ENCODE measurements at places on chromosomes 6 and 20.

GRCh38 chr6:130585587-130585986, 219.8 kb downstream of the TMEM200A start:
- no peak for DNase-seq

- DNase-seq, result no peak
These were observed 16.1 kb upstream of the SCGN start for GRCh38 chr6:25635886-25636317.

DNA sequence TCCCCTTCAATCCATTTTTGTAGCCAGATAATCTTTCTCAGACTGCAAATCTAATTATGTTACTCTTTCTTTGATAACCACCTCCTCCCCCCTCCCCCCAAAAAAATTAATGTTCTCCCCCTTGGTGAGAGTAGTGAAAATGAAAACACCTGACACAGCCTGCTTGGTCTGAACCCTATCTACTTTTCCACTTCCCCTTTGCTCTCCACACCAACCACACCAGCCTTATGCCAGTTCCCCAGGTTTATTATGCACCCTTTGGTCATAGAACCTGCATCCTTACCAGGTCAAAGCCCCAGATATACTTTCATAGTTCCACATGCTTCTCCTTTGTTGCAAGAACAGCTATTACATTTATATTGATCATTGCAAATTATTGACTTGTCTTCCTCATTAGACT, 19.4 kb downstream of the PFDN4 start:
- DNase-seq, result no peak

GRCh38 chr6:96058082-96058481, 42.3 kb downstream of the FUT9 start:
- DNase-seq, result no peak

DNA sequence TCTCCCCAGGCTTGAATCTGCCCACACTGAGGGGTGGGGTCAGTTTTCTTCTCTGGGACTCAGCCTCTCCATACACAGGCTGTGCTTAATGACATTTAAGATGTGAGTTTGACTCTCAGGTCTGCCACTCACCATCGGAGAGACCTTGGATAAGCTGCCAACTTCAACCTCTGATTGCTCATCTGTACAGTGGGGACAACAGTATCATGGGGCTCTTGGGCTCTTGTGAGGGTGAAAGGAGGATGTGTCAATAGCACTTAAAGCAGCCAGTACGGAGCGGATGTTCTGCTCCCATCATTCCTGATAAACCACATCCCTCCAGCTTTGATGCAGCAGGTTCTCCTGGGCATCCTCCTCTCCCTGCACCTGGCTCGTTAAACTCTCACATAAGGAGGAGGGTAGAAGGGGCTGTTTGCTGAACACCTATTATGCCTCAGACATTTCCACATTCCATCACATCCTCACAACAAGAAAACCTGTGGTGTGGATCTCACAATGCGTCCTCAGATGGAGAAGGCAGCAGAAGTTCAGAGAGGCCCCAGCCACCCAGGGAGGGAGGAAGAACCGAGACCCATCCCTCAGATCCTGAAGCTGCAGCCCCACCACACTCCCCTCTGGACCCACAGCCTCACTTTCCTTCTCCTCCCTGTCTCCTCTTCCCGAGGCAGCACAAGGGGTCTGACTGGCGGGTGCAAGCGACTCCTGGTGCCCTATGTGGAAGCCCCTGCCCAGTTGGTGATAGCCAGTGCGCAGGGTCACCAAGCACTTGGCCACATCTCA, 1.9 kb upstream of the PDYN start:
- no peak for DNase-seq

- DNase-seq, result no peak
These were observed 155.5 kb downstream of the SIM1 start for GRCh38 chr6:100309174-100309573.

DNA sequence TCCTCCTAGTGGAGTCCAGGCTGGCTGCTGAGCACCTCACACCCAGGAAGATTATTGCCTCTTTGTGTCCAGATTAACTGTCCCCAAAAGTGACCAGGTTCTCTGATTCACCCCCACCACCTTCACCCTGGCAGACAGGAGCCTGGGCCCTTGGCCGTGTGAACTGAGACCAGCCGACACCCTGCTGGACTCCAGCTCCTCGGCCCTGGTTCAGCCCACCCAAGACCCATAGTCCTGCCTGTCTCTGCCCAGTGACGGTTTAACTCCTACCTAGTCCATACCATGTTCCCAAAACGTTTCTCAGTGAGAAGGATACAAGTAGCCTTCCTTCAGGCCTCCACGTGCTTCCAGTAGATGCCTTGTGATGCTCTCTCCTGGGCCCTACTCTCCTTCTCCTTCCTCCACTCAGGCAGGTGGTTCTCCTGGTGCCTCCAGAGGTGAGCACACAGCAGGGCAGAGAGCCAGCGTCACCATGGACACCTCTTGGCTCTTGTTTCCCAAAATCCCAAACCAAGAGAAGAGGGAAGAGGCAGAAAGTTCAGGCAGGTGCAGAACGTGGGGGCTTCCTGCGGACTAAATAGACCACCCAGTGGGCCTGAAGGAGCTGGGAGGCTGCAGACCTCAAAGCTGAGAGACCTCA, 134.4 kb upstream of the CST7 start:
- no peak for DNase-seq

- DNase-seq, result no peak
These were observed 1.5 kb downstream of the EBF4 start for GRCh38 chr20:2694008-2694471.

- no peak for DNase-seq
These were observed 34.2 kb downstream of the PIM1 start for GRCh38 chr6:37204014-37204751.

GRCh38 chr20:47583551-47583950, 81.9 kb downstream of the NCOA3 start:
- DNase-seq, result no peak

- DNase-seq, result no peak
These were observed 437.5 kb upstream of the RGS17 start for GRCh38 chr6:153568628-153569027.

DNA sequence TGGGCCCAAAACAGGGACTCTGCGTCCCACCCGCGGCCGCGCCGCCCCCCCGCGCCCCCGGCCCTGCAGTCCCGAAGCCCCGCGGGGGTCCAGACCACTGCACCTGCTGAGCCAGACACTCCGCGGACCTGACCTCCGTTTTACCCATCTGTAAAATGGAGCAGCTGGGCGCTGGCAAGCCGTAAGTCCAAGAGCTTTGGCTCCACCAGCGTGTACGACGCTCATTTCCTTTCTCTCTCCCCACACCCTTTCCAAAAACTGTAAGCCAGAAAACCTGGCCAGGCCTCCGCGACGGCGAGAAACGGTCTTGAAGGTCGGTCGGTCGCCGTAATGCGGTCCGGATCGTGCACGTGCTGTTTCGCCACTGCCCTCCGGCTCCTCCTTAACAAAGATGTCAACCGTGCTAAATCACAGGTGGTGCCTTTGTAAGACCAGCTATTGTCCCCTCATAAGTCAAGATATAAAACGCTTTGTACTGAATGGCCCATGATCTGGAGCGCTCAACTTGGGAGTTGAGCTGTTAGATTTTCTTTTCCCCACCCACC, 7.8 kb upstream of the NR2E1 start:
- no peak for DNase-seq

- DNase-seq, result no peak
These were observed 37.3 kb downstream of the EZR start for GRCh38 chr6:158781692-158782373.

GRCh38 chr20:63471981-63472831, at the start of gene KCNQ2:
TSS of gene KCNQ2 (minus strand) at chr20:63472655. CDS start at chr20:63472463, 192 bp downstream.
- no peak for DNase-seq

DNA sequence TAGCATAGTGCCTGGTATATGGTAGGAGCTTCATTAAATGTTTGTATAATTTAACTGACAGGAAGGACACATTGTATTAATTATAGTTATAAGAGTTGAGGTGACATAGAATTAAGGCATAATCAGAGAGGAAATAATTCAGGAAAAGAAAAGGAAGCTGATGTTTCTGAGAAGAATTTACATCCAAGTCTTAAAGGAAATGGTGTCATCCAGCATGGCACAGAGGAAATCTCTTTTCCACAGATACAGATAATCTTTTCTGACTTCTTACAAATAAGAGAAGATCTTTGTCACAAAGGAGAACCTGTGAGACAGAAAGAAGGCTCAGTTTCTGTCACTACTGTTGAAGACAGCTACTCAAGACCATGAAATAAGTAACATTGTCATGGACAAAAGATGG, 222.5 kb downstream of the GJA1 start:
- DNase-seq, result no peak

- DNase-seq, result no peak
These were observed 36.5 kb upstream of the TFAP2A start for GRCh38 chr6:10451394-10451793.

- DNase-seq, result no peak
These were observed 55.9 kb downstream of the CBFA2T2 start for GRCh38 chr20:33545763-33546162.

- no peak for DNase-seq
These were observed 144.7 kb downstream of the QRSL1 start for GRCh38 chr6:106773996-106774629.

- no peak for DNase-seq
These were observed 21.1 kb downstream of the BAG2 start for GRCh38 chr6:57193177-57193576.

DNA sequence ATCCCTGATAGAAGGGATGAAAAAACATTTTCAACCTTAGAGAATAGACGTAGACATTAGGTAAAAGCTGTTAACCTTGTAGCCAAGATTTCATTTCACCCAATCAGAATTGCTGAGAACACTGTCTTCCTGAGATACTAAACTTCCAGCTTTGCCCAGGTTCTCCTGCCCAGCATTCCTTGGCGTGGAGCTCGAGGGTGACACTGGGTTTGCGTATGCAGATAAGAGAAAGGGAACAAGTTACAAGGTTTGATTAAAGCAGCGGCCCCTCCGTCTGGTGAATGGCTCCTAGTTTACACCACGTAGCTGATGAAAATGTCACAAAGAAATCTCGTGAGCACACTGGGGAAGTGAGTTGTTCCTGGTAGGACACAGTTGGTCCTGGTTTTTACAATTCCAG, 247.8 kb downstream of the FARS2 start:
- no peak for DNase-seq

DNA sequence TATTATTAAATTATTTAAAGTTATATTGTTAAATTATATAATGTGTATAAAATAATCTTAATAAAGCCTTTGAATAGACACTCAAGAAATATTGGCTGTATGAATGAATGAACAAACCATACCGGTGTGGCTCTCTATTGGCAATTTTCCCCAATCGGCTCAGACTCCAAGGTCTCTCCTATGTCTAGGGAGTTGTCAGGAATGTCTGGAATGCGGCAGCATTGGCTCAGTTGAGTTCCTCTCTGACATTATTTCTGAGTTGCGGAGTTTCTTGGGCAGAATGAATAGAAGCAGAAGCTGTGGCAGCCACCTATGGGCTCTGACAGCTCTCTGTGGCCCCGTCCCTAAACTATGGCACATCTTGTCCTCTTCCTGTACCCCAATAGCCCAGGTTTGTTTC, 111.0 kb downstream of the SOBP start:
- DNase-seq, result no peak

DNA sequence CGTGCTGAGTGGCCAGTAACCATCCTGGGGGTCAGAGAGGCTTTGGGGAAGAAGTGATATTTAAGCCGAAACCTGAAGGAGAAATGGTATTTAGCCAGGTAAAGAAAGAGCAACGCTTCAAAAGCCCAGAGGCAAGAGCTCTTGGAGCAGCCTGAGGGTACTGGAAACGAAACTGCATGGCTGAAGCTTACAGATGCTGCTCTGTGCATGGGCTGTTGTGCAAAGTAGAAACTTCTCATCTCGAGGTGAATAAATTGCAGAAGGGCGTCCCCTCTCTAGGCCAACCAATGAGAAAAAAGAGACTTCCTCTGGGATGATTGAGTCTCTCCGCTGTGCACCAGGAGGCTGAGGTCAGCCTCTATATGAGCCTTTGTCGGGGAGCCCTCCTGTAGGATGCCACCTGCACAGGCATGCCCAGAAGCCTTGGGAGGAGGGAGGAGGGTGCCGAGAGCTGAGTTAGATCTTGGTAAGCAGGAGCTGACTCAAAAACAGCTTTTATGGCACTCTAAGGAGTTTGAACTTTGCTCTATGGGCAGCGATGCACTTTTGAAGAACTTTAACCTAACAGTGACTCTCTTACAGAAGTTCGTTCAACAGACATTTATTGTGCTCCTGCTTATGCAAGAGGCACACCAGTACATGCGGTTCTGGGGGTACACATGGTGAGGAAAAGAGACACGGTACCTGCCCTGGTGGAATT, 61.6 kb upstream of the EDN1 start:
- no peak for DNase-seq

DNA sequence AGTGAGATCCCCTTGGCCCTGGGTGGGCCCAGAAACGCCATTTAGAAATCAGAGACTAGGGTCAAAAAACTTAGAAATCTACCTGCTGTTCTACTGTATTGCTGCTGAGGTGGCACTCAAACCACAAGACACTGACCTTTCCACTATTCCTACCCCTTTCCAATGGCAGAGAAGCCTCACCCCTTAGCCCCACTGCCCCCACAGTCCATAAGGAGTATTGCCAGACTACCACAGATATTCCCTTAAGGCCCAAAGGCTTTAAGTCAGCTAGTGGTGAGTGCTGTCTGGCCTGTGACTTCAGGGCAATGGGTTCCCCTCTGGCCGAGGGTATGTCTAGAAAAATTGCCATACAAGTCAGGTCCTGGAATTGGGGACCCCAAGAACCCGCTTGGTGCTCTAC, 656.1 kb downstream of the COL12A1 start:
- DNase-seq, result no peak

DNA sequence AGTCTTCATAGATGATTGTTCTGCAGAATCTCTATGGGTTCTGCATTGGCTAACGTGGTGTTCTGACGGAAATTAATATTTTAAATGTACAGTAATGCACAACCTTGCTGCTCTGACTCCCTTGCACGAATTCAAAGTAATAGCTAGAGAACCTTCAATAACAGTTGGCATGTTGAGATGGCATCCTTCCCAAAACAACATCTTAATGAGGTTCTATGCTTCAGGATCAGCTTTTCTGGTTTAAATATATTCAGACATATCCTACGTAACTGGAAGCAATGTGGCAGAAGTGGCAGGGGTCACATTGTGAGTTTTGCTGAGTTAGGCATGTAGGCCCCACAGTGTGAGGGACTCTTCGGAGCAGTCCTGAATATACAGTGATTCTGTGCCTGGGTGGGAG, 25.7 kb downstream of the DSE start:
- no peak for DNase-seq

Measured in SHP77 (cell line).